ENCODE measurements at places on chromosomes 2 and 18.

- no peak for DNase-seq
These were observed 67.6 kb downstream of the ARL4C start for GRCh38 chr2:234429265-234429664.

DNA sequence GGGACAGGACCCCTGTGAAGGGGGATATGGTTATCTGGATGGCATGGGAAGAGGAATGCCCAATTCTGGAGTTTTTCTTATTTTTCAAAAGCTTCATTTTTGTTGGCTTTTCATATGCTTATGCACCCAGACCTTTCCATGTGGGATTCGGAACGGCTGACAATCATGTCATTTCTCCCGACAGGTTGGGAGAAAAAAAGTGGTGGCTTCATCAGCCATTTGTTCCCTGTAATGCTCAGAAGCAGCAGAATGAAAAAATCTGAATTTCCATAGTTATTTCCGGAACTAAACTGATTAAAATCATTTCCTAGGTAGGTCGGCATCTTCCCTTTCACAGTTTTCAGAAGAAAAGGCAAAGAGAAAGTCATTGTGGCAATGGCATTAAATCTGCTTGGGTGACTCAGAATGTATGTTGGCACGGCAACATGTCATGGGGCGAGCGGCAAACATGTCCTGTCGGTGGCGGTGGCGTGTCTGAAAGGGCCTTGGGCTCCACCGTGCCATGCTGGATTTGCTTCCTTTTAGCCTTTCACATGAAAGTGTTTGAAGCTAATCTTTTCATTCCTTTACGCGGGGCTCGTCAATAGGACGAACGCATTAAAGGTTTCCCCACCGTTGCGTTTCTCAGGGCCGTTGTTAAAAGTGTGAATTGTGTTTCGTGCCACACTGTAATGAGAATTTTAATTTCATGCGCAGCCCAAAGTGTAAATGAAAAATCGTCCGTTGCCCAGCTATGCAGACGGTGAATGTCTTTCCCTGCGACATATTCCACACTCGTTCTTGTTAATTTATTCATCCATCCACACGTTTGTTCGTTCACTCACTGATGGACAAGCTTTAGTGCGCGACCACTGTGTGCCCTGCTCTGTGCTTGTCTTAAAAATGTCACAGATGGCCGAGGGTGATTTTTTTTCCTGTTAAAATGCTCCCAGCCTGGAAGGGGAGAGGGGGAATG is 18.5 kb downstream of the ACKR3 start:
- DNase-seq: no peak

DNA sequence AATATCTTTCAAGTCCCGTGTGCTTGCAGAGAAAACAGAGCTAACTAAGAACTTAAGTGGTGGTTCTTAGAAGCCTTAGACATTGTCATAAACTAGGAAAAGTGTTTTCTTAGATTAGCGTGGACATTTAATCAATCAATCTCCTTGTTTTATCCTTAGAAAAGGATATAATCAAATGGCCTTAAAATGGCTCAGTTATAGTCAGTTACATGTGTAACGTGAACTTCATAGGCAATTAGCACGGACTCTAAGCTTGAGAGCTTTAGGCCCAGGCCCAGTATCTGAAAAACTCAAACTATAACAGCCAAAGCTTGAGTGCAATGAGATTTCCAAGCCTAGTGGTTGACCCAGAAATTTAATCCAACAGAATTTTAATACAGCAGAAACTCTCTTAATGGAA is 43.5 kb upstream of the SP3 start:
- no peak for DNase-seq

DNA sequence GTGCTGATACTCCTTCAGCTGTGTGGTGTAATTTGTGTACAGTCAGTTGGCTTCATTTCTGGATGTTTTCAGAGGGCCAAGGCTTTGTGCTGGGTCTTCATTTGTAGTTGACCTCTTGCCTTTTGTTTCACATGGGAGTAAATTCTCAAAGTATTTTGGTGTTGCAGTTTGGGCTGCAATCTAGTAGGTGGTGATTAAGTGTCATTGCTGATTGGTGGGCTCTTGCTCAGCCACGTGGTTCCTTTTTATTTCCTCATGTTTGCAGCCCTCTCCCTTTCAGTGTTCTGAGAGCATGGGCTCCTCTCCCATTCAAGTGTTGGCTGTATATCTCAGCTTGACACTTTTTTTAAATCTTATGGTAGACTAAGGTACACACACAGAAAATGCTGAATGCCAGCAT is 96.8 kb downstream of the SNTG2 start:
- no peak for DNase-seq

GRCh38 chr2:608297-608696 is 68.9 kb downstream of the TMEM18 start:
- DNase-seq: no peak

Data from natural killer cell (primary cell).